Erythroblast (primary cell): ENCODE measurements at places on chromosomes 7 and 10.

- no peak for DNase-seq
Observed at GRCh38 chr7:51706851-51707250, 390.2 kb upstream of the COBL start.

GRCh38 chr10:32771217-32771616, 186.8 kb downstream of the ITGB1 start:
- no peak for DNase-seq

DNA sequence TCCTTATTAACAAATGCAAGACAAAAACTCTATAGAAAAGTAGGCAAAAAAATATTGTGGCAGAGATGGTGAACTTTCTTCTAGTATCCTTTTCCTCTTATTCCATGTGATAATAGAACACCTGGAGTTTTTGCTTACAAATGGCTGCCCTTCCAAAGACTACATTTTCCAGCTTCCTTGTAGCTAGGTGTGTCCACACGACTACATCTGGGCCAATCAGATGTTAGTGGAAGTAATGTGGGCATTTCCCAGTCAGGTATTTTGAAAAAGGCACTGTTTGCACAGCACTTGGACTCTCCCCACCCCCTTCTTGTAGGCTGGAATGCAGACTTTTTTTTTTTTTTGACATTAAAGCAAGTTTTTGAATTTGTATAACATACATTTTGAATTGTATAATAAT, 105.5 kb upstream of the TBX20 start:
- DNase-seq: no peak

DNA sequence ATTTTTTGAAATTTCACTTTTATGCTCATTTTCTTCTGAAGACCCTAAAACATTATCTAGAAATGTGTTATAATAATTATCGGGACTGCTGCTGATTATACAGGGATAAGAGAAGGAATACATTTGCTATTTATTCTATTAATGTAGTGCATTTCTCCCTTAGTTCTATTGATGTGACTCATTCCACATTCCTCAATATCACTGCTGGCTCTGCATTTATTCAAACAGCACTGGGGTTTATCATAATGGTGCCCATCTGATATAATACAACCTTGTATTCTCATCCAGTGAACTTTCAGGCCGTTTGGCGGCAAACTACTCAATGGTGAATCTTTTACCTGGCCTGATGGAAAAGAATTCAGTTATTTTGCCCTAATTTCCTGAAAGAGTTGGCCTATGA, 7.8 kb downstream of the KCND2 start:
- DNase-seq: no peak

DNA sequence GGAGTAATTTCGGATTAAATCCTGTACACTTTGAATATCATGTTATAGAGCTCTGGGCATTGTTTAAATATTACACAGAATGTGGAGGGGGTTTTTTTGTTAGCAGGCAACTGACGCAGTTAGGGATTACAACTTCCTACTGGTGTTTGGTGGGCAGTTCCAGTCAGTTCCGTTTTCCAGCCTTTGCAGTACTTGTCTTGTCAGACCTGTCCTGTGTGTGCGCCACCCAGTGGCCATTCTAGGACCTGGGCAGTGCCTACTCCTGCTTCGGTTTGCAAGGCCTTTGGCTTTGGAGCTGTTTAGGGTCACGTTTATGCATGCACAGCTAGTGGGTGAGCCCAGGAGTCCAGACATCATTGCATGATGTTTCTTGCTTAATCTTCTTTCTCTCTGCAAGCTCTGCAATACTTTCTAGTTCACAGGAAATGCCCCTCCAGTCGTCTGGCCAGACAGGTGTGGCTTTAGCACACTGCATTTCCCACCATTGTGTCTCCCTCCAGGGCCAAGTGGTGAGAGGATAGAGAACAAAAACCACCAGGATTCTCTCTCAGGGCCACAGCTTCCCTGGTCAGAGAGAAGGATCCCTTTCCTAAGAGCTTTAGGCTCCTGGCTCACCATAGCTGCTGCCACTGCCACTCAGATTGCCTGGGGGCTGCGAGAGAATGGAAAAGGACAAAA, 96.5 kb upstream of the TARP start:
- peak; percentile 83 for DNase-seq

DNA sequence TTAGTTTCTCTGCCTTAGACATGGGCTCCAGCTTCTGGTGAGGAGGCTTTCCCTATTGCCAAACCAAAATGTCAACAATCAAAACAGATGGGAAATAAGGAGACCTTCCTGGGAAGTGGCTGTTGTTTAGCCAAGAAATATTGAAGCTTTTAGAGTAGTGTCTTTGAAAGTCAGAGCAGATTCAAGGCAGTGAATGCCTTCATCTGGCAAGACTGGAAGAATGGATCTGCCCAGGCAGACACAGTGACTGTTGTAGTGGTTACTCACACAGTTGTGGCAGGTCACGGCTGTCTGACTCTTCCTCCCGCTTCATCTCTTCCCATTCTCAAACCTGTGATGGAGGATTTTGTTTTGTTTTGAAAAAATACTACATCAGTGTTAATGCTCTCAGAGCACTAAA, 154.1 kb upstream of the ADO start:
- no peak for DNase-seq

GRCh38 chr10:13787015-13787421, 200.3 kb downstream of the PRPF18 start:
- DNase-seq: no peak

DNA sequence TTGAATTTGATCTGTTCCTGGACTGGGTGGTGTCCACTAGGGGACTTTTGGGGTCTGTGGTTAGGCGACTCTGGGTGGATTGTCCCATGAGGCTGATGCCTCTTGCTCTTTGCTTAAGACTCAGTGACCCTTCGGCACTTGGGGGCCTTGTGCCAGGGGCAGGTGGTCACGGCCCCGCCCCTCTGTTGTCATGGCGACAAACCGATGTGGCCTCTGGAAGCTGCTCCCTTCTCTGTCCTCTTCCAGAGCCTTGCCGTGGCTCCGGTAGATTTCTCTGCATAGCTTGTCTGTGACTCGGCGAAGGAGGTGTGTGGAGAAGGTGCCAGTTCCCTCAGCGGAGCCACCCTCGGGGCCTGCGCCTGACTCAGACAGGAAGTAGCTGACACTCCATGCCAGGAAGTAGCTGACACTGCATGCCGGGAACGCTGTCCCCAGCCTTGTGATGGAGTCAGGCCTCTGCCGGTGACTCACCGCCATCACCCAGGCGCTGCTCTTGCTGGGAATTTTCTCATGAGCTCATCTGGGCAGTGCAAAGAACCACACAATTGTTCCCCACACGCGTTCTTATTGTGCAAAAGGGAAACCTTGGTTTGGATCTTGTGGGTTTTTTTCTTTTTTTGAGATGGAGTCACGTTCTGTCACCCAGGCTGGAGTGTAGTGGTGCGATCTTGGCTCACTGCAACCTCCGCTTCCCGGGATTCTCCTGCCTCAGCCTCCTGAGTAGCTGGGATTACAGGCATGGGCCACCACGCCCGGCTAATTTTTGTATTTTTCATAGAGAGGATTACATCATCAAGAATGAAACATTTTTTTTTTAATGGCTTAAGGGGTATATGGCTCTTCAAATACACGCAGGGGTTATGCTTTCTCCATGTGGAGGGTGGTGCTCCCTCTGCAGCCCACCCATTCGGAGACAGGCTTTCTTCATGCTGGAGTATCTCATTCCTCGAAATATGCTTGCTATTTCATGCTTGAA, 72.6 kb downstream of the PFKFB3 start:
- peak; percentile 52 for DNase-seq

DNA sequence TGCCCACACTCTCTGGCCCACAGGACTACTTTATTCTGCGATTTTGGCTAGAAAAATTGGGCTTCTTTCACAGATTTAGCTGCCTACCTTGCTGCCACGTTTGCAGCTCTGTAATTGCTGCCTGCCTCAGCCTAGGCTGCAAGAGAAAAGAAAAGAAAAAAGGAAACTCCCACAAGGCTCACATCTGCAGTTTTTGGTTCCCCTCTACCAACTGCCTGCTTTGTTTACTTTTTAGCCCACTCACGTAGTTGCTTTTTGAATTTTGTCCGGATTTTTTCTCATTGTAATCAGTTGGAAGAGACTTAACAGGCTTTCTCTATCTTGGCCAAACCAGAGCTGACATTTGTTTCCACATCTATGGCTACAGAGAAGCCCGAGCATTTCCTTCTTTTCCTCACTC, 24.3 kb downstream of the SUN3 start:
- no peak for DNase-seq

DNA sequence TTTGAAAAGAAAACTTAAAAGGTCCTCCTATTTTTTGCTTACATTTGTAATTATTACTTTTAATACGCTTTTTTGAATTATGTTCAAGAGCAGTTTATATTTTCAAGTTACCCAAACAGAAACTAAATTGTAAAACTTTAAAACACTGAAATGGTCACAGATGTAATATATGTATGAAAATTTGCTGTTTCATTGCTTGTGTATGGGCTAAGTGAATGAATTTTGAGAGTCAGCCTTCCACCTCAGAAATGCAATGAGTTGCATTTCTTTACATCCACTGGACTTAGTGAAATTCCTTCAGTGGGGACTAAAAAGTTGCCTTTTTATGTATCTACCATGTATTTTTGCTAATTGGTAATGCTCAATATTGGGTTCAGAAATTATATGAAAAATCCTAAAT, 1.6 kb downstream of the VPS26A start:
- DNase-seq: peak; percentile 61

- DNase-seq: no peak
Observed at GRCh38 chr10:88999625-89000024, 9.0 kb downstream of the FAS start.

DNA sequence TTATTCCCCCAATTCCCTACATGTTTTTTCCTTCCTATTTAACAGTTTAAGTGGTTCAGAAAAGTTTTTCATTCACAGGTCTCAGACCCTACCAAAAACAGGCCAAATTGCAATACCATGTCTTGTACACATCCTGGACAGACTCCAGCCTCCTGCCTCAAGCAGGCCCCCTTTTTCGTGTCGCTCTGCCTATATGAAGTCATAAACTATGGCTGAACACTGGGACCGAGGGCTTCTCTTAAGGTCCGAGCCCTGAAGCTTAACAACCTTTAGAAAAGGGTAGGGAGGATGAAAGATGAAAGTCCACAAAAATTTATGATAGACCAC, 1.4 kb downstream of the FBXW4 start:
- DNase-seq: peak; percentile 83

DNA sequence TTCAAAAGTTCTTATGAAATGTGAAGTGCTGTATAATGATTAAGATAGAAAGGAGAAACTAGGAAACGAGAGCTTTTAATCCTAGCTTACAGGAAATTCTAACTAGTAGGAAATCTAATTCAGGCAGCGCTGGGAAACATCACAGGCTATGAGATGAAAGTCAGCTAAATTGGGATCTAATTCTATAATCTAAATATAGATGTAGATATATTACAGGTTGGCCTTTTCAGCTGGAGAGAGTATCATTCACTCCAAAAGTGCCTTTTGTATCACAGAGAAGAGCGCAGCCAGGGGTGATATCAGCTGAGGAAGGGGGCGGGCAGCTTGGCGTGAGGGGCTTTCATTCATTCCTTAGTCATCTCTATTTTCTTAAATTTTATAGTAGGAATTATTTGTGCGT, 157.0 kb downstream of the CUX1 start:
- DNase-seq: no peak

DNA sequence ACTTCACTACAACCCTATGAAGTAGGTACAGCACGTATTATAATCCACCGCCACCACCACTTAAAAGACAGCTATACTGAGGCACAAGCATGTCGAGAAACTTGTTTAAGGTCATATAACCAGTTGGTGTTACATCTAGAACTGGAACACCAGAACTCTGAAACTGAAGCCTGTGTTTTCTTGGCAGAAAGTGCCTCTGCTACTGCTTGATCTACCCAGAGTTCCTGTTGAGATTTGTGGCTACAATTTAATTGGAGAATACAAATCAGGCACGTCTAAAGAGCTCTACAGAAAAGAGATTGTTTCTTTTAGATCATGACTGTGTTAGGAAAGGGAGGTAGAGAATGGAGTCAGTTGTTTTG, 4.3 kb upstream of the ADD3 start:
- no peak for DNase-seq

- DNase-seq: no peak
Observed at GRCh38 chr7:65809982-65810288, 62.9 kb upstream of the VKORC1L1 start.

DNA sequence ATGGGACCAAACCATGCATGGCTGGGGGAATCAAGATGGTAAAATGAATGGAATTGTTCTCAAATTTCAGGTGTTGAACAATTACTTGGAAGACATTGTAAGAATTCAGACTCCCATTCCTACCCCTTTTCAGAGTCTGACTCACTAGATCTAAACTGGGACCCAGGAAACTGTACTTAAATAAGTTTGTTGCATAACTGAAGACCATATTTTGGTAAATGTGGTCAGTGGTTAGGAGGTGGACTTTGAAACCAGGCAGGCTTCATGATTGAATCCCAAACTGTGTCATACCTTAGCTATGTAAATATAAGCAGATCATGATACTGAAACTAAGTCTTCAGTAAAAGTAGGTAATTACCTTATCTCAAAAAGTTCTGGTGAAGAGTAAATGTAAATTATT, 41.7 kb downstream of the ZWINT start:
- no peak for DNase-seq

DNA sequence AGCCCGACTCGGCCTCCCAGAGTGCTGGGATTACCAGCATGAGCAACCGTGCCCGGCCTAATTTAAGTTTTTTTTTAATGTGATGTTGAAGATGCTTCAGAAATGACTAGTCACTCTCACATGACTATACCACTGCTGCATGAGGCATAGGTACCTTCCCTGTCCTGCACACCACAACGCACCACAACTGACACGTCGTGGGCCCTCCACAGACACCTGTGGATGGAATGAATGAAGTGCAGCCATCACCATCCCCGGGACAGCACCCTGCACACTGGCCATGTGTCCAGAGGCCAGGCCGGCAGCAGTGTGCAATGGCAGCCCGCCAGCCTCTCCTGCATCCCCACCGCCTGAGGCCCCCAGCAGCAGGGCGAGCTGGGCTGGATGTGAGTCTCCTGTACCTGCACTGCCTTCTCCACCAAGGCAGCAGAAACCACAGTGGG, 55.1 kb downstream of the VOPP1 start:
- DNase-seq: no peak

- no peak for DNase-seq
Observed at GRCh38 chr10:118986815-118987790, 42.4 kb upstream of the NANOS1 start.

DNA sequence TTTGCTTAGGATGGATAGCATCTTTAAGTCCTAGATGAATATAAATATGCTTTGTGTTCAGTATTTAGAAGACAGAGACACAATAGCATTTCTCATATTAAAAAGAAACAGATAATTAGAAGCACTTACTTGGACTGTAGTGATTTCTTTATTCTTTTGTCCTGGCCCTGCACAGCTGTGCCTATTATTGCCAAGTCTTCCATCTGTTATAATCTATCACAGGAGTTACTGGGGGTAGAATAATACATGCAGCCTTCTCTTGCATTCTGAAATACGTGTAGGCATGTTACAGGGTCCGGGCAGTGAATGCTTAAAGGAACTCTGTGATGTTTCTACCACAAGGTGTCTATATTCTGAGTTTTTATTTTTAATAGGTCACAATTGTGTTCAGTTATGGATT, 461.5 kb upstream of the COBL start:
- no peak for DNase-seq

DNA sequence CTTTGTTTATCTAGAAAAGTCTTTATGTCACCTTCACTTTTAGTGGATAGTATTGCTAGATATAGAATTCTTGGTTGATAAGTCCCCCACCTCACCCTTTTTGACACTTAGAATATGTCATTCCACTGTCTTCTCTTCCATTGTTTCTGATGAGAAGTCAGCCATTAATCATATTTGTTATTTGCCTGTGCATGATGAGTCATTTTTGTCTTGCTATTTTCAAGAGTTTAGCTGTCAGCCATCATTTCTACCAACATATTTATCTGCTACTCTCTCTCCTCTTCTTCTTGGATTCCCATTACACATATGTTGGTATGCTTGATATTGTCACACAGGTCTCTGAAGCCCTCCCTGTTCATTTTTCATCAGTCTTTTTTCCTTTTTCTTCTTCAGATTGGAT, 160.8 kb upstream of the TCF7L2 start:
- no peak for DNase-seq
